Smooth muscle cell of the brain vasculature (primary cell): ENCODE measurements at places on chromosomes 3 and 15.

- no peak for DNase-seq
Observed at GRCh38 chr3:46878781-46879436, 1.4 kb downstream of the PTH1R start.

GRCh38 chr3:50396502-50396901 is 37.2 kb upstream of the TMEM115 start:
- no peak for DNase-seq

GRCh38 chr3:29128001-29128400 is 152.9 kb upstream of the RBMS3 start:
- DNase-seq, result peak; percentile 77

DNA sequence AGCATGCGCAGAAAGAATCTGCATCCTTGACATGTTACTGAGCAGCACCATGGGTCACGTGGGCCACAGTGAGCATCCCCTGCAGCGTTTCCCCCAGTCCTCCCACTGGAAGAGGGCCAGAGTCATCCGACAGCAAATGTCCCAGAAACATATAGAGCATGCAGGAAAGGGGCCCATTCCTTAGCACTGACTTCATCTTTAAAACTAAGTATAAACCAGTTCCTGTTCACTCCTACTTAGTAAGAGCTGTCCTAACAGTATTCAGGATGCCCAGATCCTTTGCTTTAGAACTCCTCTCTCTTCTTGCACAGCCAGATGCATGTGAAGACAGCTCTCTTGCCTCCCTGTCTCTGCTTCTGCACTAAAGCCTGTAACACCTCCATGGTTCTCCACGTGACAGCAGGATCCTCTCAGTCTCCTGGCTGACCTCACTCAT is 79.3 kb upstream of the OXTR start:
- no peak for DNase-seq

- no peak for DNase-seq
Observed at GRCh38 chr3:37722477-37722876, 139.2 kb upstream of the CTDSPL start.

GRCh38 chr3:170734735-170735065 is 135.3 kb downstream of the RPL22L1 start:
- DNase-seq, result no peak
